Prostate gland (tissue), 2 donors: ENCODE measurements at places on chromosomes 12 and 14. TPM values are rescaled to one million over a fixed set of nuclear protein-coding genes. Genes with fewer than 3 reads are reported as not detected.

GRCh38 chr14:22737052-22737451, 29.4 kb upstream of the OXA1L start:
- no peak overlapping the region for H3K27ac ChIP-seq
- H3K4me3 ChIP-seq, result no peak overlapping the region
- H3K36me3 ChIP-seq, result no peaks in the 10 kb centered on the region

GRCh38 chr14:87461704-87462103, 531.3 kb downstream of the GALC start:
- no peak overlapping the region for H3K27ac ChIP-seq
- H3K36me3 ChIP-seq, result no peaks in the 10 kb centered on the region
- DNase-seq, result no peak
- no peaks in the 10 kb centered on the region for H3K27me3 ChIP-seq

DNA sequence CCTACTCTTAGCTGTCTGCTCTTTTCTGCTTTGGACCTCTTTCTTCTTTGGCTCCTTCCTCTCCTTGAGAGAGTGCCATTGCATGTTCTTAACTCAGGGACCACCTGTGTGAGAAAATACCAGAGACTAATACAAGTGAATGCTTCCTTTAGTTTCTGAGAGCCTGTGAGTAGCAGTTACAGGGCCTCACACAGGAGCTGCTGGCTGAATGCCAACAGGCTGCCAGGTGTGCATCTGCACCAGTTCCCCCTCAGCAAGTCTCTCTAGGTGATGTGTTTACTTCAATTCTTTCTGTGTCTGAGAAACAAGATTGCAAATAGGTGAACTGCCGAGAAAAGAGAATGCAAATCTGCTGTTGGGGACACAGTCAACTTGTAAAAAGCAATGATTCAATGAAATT, 108.2 kb downstream of the STXBP6 start:
- no peak overlapping the region for H3K4me3 ChIP-seq
- H3K27ac ChIP-seq, result no peak overlapping the region
- no peaks in the 10 kb centered on the region for H3K4me1 ChIP-seq
- no peaks in the 10 kb centered on the region for H3K36me3 ChIP-seq
- peak; percentile 29 for DNase-seq

DNA sequence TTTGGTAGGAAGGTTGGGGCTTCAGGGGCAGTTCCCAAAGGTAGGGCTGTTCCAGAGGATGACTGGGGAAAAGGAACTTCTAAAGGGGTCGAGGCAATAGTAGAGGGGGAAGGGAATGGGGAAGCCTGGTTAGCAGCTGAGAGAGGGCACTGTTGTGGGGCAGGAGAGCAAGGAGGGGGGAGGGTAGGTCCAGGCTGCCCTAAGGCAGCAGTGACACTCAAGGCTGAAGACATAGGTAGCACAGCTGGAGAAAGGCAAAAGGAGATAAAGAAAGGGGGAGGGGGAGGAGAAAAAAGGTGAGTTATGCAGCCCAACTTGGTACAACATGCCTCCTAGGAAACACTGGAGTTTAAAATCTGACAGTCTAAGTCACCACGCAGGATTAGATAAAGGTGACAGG, 3.9 kb downstream of the NACA start:
- H3K27me3 ChIP-seq, result no peaks in the 10 kb centered on the region
- peaks cover 4% of the 10 kb centered on the region for H3K36me3 ChIP-seq
- DNase-seq, result no peak
- no peak overlapping the region for H3K4me3 ChIP-seq

DNA sequence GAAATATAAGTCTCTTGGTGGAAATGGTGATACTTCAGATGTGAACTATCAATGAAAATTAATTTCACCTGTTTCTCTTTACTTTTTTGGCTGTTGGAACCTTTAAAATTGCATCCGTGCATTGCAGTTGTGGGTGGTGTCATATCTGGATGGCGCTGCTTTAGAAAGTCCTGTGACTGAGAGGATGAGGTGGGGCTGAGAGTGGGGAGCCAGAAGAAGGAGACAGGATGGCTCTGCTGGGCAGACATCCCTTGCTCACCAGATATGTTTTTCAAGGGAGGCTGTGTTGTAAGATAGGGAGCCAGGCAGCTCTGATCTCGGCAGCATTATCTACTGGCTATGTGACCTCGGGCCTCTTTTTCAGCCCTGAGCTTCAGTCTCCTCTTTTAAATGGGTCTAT, 12.7 kb downstream of the ASB2 start:
- no peak overlapping the region for H3K4me3 ChIP-seq
- no peak overlapping the region for H3K27ac ChIP-seq
- no peaks in the 10 kb centered on the region for H3K27me3 ChIP-seq
- no peaks in the 10 kb centered on the region for H3K36me3 ChIP-seq
- no peak for DNase-seq

DNA sequence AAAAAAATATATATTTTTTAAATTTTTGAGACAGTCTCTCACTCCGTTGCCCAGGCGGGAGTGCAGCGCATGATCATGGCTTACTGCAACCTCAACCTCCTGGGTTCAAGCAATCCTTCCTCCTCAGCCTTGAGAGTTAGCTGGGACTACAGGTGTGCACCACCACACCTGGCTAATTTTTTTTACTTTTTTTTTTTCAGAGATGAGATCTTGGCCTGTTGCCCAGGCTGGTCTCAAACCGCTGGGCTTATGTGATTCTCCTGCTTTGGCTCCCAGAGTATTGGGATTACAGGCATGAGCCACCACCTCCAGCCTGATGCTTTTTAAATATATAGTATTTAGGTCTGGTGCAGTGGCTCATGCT, 24.5 kb downstream of the MDM2 start:
- no peak for DNase-seq
- H3K4me1 ChIP-seq, result no peaks in the 10 kb centered on the region
- no peak overlapping the region for H3K4me3 ChIP-seq
- H3K27ac ChIP-seq, result no peak overlapping the region
- H3K36me3 ChIP-seq, result no peaks in the 10 kb centered on the region

- no peak overlapping the region for H3K4me3 ChIP-seq
- H3K27me3 ChIP-seq, result no peaks in the 10 kb centered on the region
- H3K27ac ChIP-seq, result no peak overlapping the region
- no peaks in the 10 kb centered on the region for H3K36me3 ChIP-seq
- no peaks in the 10 kb centered on the region for H3K4me1 ChIP-seq
Observed at GRCh38 chr12:19894803-19895202, 455.5 kb downstream of the AEBP2 start.

DNA sequence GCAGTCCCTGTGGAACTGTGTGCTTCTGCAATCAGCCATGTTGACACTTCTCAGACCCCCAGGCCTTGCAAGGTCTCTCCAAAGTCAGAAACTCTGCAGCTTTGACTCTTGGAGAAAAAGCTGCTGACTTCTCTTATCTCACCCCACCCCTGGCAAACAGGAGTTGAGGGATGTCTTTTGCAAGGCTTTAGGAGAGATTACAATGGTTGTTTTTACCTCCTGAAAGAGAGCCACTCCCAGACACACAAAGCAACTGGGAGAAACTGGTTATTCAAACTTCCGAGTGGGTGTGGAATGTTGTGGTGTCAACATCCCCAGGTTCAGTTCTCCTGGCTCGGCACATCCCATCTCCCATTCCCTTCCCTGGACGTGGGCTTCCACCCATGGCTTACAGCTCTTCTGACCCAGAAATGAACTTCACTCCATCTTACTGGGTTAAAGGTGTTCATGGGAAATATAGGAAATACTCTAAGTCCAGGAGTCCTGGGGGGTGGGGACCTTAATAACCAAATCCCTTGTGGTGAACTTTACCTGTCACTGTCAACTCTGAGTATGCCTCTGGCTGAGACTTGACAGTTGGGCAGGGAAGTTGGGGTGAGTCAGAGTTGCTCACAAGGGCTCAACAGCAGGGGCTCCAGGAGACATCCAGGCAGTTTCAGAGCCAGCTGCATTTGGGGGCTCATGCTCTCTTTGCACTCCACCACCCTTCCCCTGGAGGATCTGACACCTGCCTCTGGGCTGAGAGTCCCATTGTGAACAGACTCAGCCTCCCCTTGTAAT, 41.9 kb downstream of the CCDC177 start:
- no peaks in the 10 kb centered on the region for H3K4me1 ChIP-seq
- no peaks in the 10 kb centered on the region for H3K36me3 ChIP-seq
- no peak overlapping the region for H3K4me3 ChIP-seq

DNA sequence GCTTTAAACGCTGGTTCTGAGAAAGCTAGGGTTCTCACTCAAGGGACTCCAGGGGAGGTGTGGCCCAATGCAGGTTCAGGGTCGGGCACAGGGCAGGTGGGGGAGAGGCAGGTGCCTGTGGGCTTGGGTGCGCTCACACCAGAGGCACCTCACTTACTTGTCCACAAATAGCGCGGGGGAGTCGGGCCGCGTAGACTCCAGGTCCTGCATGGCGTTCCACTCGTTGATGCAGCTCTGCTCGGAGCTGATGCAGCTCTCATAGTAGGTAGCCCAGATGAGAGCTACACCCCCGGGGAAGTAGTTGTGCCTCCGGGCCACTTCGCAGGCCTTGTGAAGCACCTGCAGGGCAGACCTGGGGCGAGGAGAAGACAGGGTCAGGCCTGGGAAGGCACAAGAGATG, 49.9 kb downstream of the SSH1 start:
- no peak overlapping the region for H3K4me3 ChIP-seq
- DNase-seq, result no peak
- H3K4me1 ChIP-seq, result no peaks in the 10 kb centered on the region

DNA sequence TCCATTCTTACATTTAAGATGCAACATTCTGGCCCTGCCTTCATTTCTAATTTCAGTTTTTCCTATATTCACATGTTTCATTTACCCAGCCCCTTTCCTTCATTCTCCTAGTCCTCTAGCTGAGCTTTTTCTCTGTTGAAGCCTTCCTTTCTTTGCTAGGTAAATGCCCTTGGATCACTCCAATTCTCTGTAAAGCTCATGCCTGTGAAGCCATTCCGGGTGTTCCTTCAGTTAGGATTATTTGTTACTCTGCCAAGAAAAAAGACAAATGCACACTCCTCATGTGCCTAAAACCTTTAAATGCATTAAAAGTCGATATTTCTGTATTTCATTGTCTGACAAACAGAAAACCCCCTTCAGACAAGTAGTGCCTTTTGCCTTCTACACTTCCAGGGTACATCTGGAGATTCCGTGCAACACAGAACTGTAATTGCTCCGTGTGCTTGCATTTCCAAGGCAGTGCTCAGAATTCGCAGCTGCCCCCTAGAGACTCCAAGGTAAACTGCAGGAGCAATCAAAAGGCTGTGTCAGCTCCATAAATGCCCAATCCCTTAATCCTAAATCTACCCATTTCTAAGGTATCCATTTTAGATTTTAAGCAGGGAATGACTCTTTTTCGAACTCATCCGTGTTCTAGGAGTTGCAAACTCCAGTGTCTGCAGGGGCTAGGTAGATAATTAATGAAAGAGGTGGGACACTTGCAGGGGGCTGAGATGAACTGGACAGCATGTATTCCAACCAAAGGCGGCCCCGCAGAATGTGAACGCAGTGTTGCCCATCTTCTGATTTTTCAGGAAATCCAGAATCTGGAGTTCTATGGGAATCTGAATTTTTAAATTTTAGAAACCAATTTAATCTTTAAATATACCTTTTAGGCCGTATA, 320.2 kb downstream of the GRIN2B start:
- H3K27me3 ChIP-seq, result no peaks in the 10 kb centered on the region
- no peak overlapping the region for H3K27ac ChIP-seq
- DNase-seq, result peak; percentile 13
- no peak overlapping the region for H3K4me3 ChIP-seq

- H3K4me1 ChIP-seq, result no peaks in the 10 kb centered on the region
- DNase-seq, result no peak
- no peak overlapping the region for H3K27ac ChIP-seq
- no peaks in the 10 kb centered on the region for H3K27me3 ChIP-seq
- no peak overlapping the region for H3K4me3 ChIP-seq
Observed at GRCh38 chr14:67313153-67313552, 46.5 kb downstream of the ATP6V1D start.

GRCh38 chr12:89756585-89757398, 48.2 kb upstream of the ATP2B1 start:
- H3K27me3 ChIP-seq, result no peaks in the 10 kb centered on the region
- H3K27ac ChIP-seq, result no peak overlapping the region
- no peaks in the 10 kb centered on the region for H3K4me1 ChIP-seq

- no peak overlapping the region for H3K27ac ChIP-seq
- no peaks in the 10 kb centered on the region for H3K36me3 ChIP-seq
- no peak for DNase-seq
- no peak overlapping the region for H3K4me3 ChIP-seq
- H3K4me1 ChIP-seq, result no peaks in the 10 kb centered on the region
Observed at GRCh38 chr12:68648179-68648578, 37.5 kb downstream of the RAP1B start.

DNA sequence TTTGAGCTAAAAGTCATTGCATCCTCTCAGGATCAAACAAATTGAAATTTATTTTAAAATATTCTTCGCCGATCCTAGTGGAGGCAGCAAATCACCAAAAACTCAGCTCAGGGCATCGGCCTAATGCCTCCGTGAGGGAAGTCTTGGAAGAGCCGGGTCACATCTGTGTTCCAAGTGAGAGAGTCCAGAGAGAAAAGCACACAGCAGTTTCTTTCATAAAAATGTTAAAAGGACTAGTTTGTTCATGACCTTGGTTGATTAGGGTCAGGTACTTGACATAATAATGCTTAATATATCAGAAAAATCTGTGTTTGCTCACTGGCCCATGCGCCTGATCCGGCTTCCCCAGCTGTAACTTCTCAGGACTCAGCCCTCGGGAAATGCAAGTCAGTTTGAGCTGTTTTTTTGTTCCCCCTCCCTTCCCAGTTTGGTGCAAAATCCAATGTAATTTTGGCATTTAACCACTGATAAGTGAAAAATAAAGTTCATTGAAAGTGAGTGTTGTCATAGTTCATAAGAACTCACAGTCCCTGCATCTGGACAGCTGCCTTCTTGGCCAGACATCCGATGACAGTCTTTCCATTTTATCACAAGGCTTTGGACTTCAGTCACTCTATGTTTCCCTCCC, 161.7 kb downstream of the CAND1 start:
- H3K4me1 ChIP-seq, result no peaks in the 10 kb centered on the region
- no peak overlapping the region for H3K27ac ChIP-seq
- DNase-seq, result no peak
- no peaks in the 10 kb centered on the region for H3K27me3 ChIP-seq
- no peak overlapping the region for H3K4me3 ChIP-seq
- H3K36me3 ChIP-seq, result no peaks in the 10 kb centered on the region

Gene RILPL2
- total RNA-seq, result 8.3 TPM

Gene TAS2R31
- total RNA-seq, result 0.59 TPM

Gene EXOC3L4
- 0.27 TPM for total RNA-seq

Gene AGAP2
- 4.2 TPM for total RNA-seq

Gene PMCH
- total RNA-seq, result not detected

Gene EMP1
- 71.6 TPM for total RNA-seq
